ENCODE measurements at places on chromosomes 7 and 10.

GRCh38 chr7:3153118-3153517, 109.5 kb upstream of the CARD11 start:
- no peak for DNase-seq

DNA sequence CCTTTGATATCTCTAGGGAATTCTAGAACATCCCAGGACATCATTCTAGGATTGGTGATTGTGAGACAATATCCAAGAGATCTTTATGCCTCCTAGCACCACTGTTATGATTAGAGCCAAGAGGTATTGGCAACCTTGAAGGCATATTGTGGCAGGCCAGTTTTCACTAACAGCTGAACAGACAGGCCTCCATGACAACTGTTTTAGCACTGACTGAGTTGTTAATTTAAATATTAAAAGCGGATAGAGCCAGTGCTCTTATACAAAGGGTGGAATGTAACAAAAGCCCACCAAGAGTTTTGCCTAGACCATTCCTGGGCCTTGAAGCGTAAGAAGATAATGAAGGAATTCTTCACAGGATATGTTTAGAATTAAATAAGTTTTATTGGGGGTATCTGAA, 131.9 kb downstream of the DGKB start:
- no peak for DNase-seq

DNA sequence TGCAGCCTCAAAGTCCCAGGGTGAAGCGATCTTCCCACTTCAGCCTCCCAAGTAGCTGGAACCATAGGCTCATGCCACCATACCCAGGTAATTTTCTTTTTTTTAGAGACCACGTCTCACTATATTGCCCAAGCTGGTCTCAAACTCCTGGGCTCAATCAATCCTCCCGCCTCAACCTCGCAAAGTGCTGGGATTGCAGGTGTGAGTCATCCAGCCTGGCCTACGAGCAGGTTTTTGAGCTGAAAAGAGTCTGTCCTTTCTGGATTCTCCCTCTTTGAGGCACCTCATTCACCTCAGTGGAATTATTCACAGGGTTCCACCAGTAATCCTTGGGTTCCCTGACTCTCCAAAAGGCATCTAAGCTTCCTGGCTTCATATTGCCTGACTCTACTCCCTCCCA, 7.6 kb upstream of the LEP start:
- no peak for DNase-seq

- peak; percentile 56 for DNase-seq
Measured at GRCh38 chr7:37354656-37355131, 94.0 kb downstream of the ELMO1 start.

DNA sequence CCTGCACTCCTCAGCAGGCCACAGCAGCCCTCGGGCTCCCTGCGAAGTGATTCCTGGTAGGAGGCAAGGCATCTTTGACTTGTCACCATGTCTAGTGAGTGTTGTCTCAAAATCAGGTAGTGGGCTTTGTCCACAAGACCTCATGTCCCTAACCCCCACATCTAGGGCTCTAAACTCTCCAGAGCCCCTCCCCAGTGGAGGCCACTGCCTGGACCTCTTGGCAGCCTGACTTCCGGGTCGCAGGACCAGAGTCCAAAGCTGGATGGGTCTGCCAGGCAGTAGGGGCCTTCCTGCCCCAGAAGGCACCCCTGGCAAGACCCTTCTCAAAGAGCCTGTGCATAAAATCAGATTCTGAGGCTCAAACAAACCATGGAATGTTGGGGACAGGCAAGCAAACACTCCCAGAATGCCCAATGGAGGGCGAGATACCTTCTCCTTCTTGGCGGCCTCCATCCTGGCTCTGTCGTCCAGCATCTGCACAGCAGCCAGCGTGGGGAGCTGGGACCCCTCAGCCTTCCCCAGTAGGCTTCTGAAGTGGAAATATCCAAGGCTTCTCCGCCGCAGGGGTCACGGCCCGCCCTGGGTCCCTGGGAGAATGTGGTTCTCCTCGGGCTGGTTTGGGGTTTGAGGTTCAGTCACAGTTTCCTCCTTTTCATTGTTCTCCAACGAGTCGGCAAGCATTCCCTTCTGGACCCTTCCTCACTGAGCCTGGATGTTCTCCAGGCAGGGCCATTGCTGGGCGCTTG, 586 bp downstream of the GCK start:
- DNase-seq: no peak

GRCh38 chr7:154484406-154484805, 432.2 kb downstream of the DPP6 start:
- DNase-seq: no peak

DNA sequence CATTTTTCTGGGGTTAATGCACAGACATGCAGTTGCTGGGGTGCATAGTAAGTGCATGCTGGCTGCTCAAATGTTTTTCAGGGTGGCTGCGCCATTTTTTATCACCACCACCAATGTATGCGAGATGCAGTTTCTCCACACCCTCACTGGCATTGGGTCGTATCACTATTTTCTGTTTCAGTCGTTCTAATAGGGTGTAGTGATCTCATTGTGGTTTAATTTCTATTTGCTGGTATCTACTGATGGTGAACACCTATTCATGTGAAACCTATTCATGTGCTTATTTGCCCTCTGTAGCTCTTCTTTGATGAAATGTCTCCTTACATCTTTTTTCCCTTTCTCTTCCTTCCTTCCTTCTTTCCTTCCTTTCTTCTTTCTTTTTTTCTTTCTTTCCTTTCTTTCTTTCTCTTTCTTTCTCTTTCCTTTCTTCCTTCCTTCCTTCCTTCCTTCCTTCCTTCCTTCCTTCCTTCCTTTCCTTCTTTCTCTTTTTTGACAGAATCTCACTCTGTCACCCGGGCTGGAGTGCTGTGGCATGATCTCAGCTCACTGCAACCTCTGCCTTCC, 84.3 kb downstream of the ELFN1 start:
- DNase-seq: no peak

- no peak for DNase-seq
Measured at GRCh38 chr10:59917922-59918321, 11.6 kb upstream of the CCDC6 start.
